Nephron progenitor cell (in vitro differentiated cells): ENCODE measurements at places on chromosomes 6 and 20.

DNA sequence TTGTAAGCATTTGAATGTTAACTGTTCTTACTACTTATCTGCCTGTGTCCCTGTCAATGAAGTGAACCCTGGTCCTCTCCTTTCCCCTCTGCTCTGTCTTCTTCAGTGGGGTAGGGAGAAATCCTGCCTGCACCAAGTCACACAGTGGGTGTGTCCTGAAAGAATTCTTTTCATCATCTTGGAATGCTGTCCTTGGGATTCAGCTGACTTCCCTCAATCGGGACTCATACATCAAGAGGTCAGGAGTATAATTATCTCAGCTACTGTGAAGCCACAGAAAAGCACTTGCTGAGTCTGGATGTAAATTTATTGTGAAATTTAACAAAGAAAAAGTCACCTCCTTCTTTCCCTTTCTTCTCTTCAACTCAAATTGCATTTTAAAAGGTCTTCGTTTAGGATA is 328.5 kb downstream of the SOX4 start:
- H3K4me3 ChIP-seq: no peak overlapping the region
- H3K27me3 ChIP-seq: no peaks in the 10 kb centered on the region
- peaks cover 68% of the 10 kb centered on the region for H3K36me3 ChIP-seq
- H3K4me1 ChIP-seq: peaks cover 35% of the 10 kb centered on the region
- no peak overlapping the region for H3K27ac ChIP-seq

DNA sequence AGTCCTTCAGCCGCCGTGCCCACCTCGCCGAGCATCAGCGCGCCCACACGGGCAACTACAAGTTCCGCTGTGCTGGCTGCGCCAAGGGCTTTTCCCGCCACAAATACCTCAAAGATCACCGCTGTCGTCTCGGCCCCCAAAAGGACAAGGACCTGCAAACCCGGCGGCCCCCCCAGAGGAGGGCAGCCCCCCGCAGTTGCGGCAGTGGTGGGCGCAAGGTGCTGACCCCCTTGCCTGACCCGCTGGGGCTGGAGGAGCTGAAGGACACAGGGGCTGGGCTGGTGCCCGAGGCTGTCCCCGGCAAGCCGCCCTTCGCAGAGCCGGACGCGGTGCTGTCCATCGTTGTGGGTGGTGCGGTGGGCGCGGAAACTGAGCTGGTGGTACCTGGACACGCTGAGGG is 20.1 kb upstream of the CHMP4B start:
- H3K4me3 ChIP-seq: no peak overlapping the region
- peaks cover 8% of the 10 kb centered on the region for H3K27me3 ChIP-seq
- peaks cover 13% of the 10 kb centered on the region for H3K4me1 ChIP-seq

DNA sequence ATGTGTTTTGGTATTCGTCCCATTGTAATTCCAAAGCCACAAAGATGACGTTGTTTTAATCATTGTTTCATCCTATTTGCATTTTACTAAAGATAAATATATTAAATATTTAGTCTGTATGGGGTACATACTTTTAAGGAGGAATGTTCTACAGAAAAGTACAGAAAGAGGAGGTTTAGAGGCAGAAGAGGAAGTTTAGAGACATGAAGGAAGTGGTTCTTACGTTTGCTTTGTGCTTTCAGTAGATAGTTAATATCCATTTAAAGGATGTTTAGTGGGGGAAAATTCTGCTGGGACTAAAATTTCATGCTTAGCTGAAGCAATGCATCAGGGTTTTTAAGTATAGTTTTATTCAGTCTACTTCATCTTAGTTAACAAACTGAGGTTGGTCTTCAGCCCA is 116.6 kb downstream of the CRYBG1 start:
- no peak overlapping the region for H3K4me3 ChIP-seq
- no peaks in the 10 kb centered on the region for H3K36me3 ChIP-seq
- H3K27me3 ChIP-seq: peaks cover 6% of the 10 kb centered on the region
- no peak overlapping the region for H3K27ac ChIP-seq
- no peak for DNase-seq
- no peaks in the 10 kb centered on the region for H3K4me1 ChIP-seq

- peak overlapping the region; percentile 22 for H3K27ac ChIP-seq
- DNase-seq: no peak
- H3K4me1 ChIP-seq: no peaks in the 10 kb centered on the region
- H3K36me3 ChIP-seq: peaks cover 95% of the 10 kb centered on the region
- H3K4me3 ChIP-seq: no peak overlapping the region
Measured at GRCh38 chr20:17946572-17947473, 21.8 kb downstream of the SNX5 start.

DNA sequence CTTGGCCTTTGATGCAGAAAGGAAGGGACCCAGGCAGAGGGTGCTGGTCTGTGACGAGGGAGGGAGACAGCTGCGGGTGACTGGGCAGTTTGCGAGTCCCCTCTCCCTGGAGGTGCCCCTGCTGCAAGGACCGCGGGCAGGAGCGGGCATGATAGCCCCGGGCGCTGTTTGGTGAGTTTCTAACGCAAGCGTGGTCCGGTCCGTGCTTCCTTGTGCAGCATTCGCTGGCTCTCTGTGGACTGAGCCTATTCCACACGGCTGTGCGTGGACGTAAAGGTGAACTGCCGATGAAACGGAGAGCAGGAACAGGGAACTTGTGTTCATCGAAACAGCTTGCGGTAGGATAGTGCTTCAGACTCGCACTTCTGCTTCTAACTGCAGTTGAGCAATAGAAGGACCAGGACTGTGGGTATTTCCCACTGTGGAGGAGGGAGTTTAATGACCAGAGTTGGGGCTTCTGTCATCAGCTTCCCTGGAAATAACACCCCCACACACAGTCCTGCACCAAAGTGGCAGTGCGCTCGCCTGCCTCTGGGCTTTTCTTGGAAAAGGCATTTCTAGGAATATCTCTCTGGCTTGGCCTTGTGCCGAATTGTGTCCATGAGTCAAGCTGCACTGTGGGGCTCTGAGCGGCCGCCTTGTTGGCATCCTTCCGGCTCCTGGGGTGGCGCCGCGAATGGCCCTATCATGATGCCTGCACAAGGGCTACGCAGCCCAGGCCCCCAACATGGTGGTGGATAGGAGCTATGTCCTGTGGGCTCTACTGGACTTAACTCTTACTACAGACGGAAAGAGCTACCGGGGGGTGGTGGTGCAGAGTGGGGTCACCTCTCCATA is 48.9 kb downstream of the DUSP22 start:
- H3K4me1 ChIP-seq: peaks cover 17% of the 10 kb centered on the region
- no peak for DNase-seq
- no peak overlapping the region for H3K4me3 ChIP-seq
- H3K36me3 ChIP-seq: peaks cover 27% of the 10 kb centered on the region

DNA sequence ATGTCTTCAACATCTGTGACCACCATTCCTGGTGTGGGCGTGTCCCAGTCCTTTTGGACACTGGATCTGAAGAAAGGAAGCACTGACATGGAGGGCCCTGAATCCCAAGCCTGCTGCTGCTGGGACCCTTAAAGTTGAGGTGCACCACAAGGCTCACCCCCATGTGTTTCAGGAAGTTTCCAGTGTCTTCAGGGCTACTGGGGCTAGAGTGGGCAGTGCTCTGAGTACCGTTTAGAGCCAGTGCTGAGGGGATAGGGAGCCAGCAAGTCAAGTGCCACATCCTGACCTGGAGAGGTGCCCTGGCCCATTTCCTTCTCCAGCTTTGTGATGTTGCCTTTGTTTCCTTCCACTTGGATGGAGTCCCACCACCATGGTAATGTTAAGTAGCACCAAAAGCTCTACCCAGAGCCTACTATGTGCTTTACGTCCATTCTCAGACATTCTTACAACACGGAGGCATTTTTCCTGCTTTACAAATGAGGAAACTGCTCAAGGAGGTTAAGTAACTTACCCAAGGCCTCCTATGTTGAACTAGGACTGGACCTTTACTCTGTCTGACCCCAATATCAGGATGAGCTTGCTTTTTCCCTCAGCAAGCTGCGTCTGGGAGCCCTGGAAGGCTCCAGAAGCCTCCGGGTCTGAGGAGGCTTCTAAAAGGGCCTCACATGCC is 552 bp upstream of the DEF6 start:
- H3K27me3 ChIP-seq: peaks cover 5% of the 10 kb centered on the region
- H3K36me3 ChIP-seq: peaks cover 6% of the 10 kb centered on the region
- DNase-seq: no peak
- H3K4me3 ChIP-seq: no peak overlapping the region
- no peak overlapping the region for H3K27ac ChIP-seq

DNA sequence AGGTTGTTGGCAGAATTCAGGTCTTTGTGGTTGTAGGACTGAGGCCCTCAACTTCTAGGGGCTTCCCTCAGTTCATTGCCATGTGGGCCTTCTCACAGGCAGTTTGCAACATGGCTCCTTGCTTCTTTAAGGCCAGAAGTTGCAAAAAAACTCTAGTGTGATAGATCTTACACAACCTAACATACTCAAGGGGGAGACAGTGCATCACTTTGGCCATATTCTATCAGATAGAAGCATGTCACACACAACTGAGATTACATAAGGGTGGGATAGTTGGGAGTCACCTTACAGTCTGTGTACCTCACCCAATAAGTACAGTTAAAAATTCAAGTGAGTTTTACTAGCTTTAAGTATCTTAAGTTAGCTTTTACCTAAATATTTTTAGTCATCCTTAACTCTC is 1.6 kb downstream of the SIRPD start:
- no peaks in the 10 kb centered on the region for H3K36me3 ChIP-seq
- H3K4me3 ChIP-seq: no peak overlapping the region
- no peaks in the 10 kb centered on the region for H3K4me1 ChIP-seq
- peaks cover 22% of the 10 kb centered on the region for H3K27me3 ChIP-seq
- no peak overlapping the region for H3K27ac ChIP-seq

DNA sequence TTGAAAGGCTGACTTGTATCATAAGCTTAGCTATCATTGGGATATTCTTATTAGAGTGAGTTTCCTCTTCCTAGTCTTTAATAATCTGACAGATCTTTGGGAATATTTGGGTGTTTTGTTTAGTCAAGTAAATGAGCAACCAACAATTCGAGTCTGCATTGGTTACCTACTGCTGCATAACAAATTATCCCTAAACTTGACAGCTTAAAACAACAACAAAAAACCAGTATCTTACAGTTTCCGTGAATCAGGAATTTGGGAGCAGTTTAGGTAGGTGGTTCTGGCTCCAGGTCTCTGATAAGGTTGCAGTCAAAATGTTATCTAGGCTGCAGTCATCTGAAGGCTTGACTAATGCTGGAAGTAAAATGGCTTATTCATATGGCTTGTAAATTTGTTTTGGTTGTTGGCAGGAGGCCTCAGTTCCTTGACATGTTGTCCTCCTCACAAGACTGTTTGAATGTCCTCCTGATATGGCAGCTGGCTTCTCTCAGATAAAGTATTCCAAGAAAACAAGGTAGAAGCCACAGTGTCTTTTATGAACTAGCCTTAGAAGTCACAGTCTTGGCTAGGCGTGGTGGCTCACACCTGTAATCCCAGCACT is 7.2 kb downstream of the GTF3C6 start:
- no peak for DNase-seq
- no peaks in the 10 kb centered on the region for H3K4me1 ChIP-seq
- peaks cover 79% of the 10 kb centered on the region for H3K36me3 ChIP-seq
- no peaks in the 10 kb centered on the region for H3K27me3 ChIP-seq
- H3K27ac ChIP-seq: no peak overlapping the region

DNA sequence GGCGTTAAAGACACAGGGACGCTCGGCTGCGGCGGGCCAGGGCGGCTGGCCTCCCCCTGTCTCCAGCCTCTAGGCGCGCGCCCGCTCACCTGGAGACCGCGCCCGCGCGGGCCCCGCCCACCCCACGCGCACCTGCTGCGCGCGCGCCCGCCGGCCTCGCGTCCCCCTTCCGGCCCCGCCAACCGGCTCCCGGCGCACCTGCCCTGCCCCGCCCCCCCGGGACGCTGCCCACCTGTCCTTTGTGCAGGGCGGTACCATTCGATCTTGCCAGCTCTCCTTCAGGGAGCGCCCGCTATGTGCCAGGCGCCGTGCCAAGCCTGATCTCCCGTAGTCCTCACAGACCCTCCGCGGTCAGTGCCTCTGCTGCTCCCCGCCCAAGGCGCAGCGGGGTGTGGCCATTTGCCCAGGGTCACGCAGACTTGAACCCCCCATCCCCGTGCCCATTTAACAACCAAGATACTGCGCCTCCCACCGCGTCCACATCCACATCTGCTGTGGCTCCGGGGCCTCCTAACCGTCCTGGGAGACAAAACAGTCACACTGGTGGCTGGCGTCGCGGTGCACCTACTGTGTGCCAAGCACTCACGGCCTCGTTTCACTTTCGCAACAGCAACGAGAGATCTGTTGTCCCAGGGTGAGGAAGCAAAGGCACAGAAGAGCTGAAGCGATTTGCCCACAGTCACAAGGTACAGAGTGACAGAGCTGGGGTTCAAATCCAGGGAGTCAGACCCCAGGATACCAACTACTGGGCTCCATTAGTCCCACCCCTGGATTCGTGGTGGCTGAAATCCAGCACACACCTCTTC is 48.1 kb downstream of the NOL4L start:
- no peaks in the 10 kb centered on the region for H3K36me3 ChIP-seq
- H3K27me3 ChIP-seq: peaks cover 9% of the 10 kb centered on the region
- DNase-seq: no peak
- peak overlapping the region; percentile 84 for H3K4me3 ChIP-seq
- no peak overlapping the region for H3K27ac ChIP-seq
- H3K4me1 ChIP-seq: peaks cover 72% of the 10 kb centered on the region

DNA sequence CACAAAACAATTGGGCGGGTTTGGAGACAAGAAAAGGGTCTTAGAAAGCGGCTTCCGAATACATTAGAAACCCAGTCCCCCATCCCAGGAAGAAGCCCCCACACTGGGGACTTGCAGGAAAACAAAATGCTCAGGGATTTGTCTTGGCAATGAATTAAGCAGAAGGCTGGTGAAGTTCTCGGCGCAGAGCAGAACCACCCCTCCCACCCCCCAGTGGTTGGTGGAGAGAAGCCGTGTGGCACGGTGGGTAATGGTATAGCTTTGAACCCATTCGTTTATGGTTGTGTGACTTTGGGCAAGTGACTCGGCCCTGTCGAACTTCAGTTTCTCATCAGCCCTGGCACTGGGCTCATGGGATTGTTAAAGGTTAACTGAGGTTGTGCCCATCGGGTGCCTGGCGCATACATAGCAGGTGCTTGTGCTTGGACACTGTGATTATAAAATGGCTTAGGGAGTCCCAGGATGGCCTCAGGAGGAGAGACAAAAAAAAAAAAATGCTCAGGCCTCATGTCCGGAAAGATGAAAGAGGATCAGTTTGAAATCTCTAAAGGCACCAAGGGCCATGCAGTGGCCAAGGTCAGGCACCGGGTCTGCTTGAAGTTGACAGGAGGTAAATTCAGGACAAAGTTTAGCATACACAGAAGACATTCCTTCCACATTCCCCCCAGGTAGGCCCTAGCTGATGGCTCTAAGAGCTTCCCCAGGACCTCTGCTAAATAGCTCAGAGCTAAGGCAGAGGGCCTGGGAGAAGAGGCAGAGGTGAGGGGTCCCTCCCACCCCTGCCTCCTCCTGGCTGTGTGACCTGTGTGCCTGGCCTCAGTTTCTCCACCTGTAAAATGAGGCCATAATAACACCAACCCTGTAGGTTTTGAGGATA is 120.1 kb upstream of the PTPN1 start:
- no peak overlapping the region for H3K27ac ChIP-seq
- H3K27me3 ChIP-seq: peaks cover 3% of the 10 kb centered on the region
- H3K4me1 ChIP-seq: peaks cover 36% of the 10 kb centered on the region
- H3K4me3 ChIP-seq: no peak overlapping the region
- H3K36me3 ChIP-seq: no peaks in the 10 kb centered on the region
- DNase-seq: no peak
